ENCODE measurements at places on chromosomes 13 and 19. TPM values are rescaled to one million over a fixed set of nuclear protein-coding genes. Genes with fewer than 3 reads are reported as not detected.

GRCh38 chr13:51557875-51558612, 26.2 kb upstream of the WDFY2 start:
- DNase-seq = no peak

GRCh38 chr13:44617648-44618047, 41.5 kb upstream of the TSC22D1 start:
- no peak for DNase-seq

DNA sequence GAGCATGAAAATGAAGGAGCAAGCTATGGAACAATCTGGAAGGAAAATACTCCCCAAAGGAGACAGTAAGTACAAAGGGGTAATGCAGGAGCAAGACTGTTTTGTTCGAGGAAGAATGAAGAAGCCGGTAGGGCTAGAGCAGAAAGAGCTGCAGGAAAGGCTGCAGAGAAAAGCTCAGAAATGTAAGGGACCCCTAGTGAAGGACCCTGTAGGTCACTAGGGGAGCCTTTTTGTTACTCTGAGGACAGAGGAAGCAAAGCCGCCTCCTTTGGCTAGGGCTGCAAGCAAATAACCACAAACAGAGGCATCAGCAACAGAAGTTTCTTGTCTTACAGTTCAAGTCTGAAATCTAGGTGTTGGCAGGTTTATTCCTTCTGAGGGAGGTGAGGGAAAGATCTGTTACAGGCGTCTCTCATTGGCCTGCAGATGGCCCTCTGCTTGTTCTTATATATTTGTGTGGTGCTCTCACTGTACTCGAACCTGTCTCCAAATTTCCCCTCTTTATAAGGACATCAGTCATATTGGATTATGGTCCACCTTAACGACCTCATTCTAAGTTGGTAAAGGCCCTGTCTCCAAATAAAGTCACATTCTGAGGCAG, 362.3 kb downstream of the COG6 start:
- DNase-seq = no peak

WIZ gene
- total RNA-seq = 3.6 TPM

BRD4 gene
- 16.2 TPM for total RNA-seq

- no peak for DNase-seq
These were observed 235.9 kb downstream of the TSHZ3 start for GRCh38 chr19:31113293-31113692.

GRCh38 chr19:50870417-50871089, 2.7 kb upstream of the KLK2 start:
- peak; percentile 93 for DNase-seq

GRCh38 chr13:51843529-51843928, 1.4 kb downstream of the TMEM272 start:
- no peak for DNase-seq

TLE6 gene
- 4.3 TPM for total RNA-seq

DNA sequence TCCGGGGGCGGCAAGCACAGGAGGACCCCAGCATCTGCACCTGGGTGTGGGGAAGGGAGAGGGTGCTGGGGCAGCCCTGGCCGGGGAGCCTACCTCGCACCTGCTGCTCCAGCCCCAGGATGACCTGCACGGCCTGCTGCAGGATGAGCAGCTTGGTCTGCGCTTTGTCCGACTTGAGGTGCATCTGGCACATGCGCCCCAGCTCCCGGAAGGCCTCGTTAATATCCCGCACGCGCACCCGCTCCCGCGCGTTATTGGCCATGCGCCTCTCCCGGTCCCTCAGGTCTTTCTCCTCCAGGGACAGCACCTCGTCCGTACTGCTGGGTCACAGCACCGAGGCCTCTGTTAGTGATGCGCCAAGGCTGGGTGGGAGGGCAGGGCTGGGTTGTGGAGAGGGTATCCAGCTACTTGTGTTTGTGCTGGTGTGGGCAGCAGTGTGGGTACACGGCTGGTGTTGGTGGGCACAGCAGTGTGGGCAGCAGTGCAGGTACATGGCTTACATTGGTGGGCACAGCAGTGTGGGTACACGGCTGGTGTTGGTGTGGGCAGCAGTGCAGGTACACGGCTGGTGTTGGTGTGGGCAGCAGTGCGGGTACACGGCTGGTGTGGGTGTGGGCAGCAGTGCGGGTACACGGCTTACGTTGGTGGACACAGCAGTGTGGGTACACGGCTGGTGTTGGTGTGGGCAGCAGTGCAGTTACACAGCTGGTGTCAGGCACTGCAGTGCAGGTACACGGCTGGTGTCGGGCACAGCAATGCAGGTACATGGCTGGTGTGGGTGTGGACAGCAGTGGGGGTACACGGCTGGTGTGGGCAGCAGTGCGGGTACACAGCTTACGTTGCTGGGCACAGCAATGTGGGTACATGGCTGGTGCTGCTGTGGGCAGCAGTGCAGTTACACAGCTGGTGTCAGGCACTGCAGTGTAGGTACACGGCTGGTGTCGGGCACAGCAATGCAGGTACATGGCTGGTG, 7.1 kb upstream of the UQCR11 start:
- no peak for DNase-seq

DCT gene
- 1,300 TPM for total RNA-seq

GRCh38 chr19:801030-801860, 4.0 kb downstream of the PTBP1 start:
- no peak for DNase-seq

GRCh38 chr19:29255912-29256311, 43.0 kb upstream of the UQCRFS1 start:
- DNase-seq = no peak

- DNase-seq = no peak
These were observed 31.8 kb downstream of the PEX11G start for GRCh38 chr19:7456964-7457541.

HSPB6 gene
- total RNA-seq = not detected

GRCh38 chr19:32691952-32692726, 518 bp downstream of the NUDT19 start:
- DNase-seq = peak; percentile 51

DOCK9 gene
- 16.2 TPM for total RNA-seq

TEKTIP1 gene
- not detected for total RNA-seq

DNA sequence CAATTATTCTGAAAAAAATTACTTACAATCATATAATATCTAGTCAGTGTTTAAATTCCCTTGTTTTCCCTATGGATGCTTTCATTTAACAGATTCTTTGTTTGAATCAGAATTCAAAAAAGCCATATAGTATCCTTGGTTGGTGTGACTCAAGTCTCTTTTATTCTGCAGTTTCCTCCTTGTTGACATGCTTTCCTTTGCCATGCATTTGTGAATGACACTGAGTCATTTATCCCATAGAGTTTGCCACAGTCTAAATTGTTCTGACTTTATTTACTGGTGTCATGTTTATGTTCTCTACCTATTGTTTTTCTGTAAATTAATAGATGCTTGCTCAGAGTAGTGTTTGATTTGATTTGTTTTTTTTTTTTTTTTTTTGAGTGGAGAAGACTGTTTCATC, 893.8 kb upstream of the SLC10A2 start:
- no peak for DNase-seq

MAST1 gene
- 1.9 TPM for total RNA-seq

ZFP36 gene
- 3.1 TPM for total RNA-seq

DNA sequence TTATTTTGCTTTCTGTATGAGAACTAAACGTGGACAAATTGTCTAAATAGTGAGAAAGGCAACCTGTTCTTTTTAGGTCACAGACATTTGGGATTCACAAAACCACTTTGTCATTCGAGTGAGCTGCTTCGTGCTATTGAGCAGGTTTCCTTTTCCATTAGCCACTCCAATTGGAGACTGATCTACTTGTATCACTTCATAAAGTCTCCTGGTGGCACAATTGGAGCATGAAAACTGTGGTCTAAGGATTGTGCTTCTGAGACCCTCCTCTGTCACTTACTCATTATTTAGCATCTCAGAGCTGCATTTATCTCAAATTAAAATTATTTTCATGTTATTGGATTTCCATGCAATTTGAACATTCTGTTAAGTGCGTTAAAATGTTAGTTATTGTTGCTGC, 397.7 kb downstream of the TDRD3 start:
- no peak for DNase-seq

SLC15A1 gene
- not detected for total RNA-seq

- DNase-seq = no peak
These were observed 425.5 kb downstream of the RFC3 start for GRCh38 chr13:34243403-34243802.

DNA sequence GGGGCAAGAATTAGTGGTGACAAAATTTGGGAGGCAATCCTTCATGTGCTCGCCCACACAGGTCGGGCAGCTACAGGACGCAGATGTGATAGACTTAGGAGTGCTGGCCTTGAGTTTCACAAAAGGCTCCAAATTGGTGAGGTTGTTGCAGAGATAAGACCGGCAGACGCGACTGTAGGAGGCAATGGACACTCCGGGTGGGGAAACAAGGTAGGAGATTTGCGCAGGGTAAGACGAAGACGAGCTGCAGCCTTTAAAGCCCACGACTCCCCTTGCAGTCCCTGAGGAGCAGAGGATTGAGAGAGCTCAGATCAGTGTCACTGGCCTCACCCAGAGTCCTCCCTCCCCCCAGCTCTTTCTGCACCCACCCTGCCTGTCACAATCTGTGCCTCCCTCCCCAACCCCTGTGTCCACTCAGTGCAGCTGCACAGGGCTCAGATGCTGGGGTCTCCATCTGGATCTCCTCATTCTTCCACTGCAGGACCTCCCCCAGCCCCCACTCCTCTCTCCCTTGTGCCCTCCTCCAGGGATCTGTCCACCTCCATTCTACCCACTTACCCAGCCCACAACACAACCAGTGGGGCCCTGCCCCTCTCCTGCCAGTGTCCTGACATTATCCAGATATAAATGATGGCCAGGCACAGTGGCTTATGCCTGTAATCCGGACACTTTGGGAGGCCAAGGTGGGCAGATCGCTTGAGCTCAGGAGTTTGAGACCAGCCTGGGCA, 6.3 kb downstream of the LYPD4 start:
- no peak for DNase-seq

DNA sequence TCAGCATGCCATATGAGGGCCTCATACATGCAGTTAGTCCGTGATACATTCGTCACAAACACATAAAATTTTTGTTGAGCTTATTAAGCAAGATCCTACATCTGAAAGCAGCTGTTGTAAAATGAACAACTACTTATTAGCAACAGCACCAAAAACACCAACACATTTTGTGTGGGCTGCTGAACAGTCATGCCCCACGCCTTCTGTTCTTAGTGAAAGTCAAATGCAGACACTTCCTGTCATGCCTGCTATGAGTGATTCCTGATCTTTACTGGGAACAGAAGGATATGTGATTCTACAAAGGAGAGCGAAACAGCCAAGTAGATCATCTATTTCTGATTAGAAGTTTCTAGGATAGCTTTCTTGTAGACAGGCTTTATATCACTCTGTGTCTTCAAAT, 4.2 kb upstream of the B3GLCT start:
- DNase-seq = peak; percentile 53

TMPRSS9 gene
- total RNA-seq = not detected

DNA sequence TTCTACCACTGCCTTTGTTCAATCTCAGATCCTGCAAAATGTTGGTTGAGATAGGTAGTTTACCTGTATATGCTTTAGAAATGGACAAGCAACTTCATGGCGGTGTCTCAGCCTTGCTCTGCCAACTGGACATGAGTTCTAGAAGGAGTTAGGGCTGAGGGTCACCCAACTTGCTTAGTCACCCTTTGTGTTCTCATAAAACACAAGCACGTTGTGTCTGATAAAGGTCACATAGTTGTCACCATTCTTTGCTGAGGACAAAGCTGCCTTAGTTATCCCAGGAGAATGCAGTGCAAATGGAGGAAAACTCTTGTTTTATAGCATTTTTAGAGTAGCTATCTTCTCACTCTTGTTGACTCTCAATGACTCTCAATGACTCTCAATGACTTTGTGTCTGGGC, 218.4 kb upstream of the TMTC4 start:
- peak; percentile 41 for DNase-seq

DGKH gene
- 3.5 TPM for total RNA-seq

DNA sequence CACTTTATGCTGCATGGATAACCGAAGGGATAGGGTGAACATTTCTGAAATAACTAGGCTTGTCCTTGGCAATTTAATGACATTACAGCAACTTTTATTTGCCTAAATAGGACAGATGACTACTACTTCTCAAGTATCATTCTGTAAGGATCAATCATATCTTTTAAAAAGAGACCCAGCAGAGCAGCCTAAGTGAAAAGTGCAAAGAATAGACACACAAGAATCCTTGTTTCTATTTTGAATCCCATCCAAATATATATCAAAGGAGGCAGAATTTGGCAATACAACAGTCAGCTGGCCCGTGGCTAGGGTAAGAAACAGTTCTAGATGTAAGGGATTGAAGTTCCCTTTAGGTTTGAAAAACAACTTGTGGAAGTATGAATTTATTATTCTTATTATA, 6.9 kb downstream of the THSD1 start:
- DNase-seq = peak; percentile 44

All from SK-MEL-5 (cell line).